Left lobe of liver (tissue), 2 donors: ENCODE measurements at places on chromosomes 5 and 9. TPM values are rescaled to one million over a fixed set of nuclear protein-coding genes. Genes with fewer than 3 reads are reported as not detected.

- DNase-seq, result no peak
Measured at GRCh38 chr9:33524306-33524947, 376 bp downstream of the ANKRD18B start.

The INSL6 gene
- not detected for total RNA-seq

The MYMK gene
- total RNA-seq, result not detected

The ROR2 gene
- total RNA-seq, result 0.15 TPM

DNA sequence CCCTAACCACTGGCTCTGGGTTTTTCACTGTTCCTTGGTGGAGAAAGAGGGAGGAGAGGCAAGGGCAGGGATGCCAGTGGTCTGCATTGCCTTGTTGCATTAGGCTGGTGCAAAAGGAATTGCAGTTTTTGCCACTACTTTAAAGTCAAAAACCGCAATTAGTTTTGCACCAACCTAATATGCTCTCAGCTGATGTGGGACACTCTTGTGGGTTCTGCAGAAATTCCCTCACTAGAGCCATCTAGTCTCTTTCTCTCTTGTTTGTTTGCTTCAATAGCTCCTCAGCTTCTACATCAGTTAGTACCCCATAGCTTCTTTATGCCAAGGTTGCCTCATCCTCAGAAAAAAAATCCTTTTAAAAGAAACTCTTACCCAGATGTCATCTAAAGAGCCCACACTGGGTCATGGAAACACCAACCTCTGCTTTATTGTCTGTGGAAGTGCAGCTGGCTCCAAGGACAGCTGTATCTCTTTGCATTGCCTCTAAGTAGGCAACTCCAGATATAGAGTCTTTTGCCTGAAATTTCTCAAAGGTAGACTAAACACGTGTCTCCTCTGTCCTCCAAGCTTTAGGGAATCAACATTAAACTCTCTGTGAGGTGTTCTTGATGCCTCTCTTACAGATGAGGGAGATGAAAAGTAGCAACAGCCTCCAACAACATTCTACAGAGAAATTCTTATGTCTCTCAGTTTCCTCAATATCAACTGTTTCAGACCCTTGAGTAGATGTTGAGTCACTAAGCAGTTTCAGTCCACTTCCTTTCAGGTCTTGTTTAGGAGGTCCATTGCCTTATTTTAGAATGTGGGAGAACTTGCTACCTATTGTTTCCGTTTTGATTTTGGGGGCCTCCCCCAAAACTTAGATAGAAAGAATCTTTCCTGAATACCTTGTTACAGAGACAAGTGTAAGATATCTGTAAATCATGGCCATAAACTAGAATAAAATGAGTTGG, 84.9 kb upstream of the MEF2C start:
- DNase-seq, result no peak

The CDH10 gene
- total RNA-seq, result not detected

DNA sequence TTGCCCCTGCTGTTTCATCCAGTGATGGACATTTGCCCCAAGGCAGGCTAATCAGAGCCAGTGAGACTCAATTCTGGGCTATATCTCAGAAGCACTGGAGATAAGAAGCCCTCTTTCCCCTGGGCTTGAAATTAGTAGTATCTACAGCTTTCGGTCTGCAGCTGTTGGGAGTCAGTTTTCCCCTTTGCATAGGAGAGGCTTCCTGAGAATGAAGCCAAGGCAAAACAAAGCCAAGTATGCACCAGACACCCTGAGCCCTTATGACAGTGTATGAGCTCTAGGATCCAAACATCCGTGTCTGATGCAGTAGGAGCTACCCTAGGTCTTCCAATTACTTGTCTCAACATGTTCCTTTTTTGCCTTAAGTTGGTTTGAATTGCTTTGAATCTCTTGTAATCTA, 79.2 kb upstream of the PANK3 start:
- no peak for DNase-seq

DNA sequence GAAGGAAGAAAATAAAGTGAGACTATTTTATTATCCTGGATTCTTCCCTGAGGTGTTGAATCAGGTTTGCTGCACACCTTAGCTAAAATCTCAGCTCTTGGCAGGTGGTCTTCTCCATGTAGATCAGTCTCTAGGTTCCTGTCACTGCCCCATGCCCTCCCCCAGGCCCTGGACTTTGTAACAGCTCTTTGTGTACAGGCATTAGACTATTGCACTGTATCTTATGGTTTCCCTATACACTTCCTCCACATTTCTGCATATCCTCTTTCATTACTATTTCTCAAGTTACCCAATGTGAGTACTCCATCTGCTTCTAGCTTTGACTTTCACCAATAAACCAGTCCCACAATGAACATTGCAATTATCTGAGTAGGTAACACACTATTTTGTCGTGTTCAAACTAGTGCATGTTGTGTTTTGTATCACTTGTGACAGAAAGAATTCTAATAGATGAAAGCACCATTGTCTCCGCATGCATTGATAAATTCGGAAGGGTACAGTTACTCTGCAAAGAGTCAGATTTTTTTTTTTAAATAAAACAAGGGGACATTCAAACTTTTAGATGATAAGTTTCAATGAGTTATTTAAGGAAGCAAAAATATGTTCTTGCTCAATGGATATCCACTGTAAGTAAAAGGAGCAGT, 1348.7 kb upstream of the C9orf72 start:
- DNase-seq, result no peak

GRCh38 chr5:15707631-15708030, 207.7 kb downstream of the FBXL7 start:
- no peak for DNase-seq

GRCh38 chr9:124567362-124567761, 60.2 kb upstream of the NR5A1 start:
- DNase-seq, result no peak

- no peak for DNase-seq
Measured at GRCh38 chr9:72441848-72442607, 77.0 kb upstream of the ZFAND5 start.

GRCh38 chr5:42989190-42989589, 50.9 kb downstream of the ANXA2R start:
- DNase-seq, result no peak

DNA sequence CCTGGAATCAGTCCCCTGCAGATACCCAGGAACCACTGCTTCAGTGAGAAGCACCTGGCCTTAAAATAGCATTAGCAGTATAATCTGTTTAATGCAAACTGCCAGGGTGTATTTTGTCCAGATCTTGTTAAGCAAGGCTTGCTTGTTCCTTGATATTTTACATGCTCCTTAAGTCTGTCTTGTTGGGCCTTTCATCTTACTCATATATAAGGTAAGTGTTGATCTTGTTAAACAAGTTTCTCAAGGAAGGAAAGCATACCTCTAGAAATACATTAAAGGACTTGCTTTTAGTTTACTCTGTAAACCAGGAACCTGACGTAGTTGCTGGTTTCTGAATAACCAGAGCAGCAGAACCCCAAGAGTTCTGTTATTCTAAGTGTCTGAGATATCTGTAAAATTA, 13.7 kb downstream of the HSPA4 start:
- DNase-seq, result no peak

DNA sequence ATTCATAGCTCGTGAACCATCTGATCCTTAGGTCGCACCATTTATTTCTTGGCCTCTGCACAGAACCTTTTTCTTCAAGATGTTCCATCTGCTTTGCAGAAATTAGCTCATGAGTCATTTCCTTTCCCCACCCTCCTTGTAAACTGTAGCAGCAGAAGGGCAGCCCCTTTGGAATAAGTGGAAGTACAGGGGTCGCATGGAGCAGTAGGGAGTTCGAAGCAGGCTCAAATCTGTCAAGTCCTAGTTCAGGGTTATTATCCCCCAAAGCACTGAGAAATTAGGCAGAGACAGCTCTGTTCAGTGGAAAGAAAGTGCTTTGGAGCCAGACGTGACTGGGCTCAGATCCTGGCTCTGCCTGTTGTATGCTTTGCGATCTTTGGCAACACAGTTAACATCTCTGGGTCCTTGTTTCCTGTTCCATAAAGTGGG, 84.2 kb downstream of the SGCD start:
- peak; percentile 63 for DNase-seq

- no peak for DNase-seq
Measured at GRCh38 chr9:136373300-136374182, at the start of gene CARD9. Gene CARD9, minus strand, starts transcription at chr9:136373669. Its CDS starts 1,591 bp downstream, at chr9:136372078.

- no peak for DNase-seq
Measured at GRCh38 chr9:6931913-6932312, 174.1 kb downstream of the KDM4C start.

DNA sequence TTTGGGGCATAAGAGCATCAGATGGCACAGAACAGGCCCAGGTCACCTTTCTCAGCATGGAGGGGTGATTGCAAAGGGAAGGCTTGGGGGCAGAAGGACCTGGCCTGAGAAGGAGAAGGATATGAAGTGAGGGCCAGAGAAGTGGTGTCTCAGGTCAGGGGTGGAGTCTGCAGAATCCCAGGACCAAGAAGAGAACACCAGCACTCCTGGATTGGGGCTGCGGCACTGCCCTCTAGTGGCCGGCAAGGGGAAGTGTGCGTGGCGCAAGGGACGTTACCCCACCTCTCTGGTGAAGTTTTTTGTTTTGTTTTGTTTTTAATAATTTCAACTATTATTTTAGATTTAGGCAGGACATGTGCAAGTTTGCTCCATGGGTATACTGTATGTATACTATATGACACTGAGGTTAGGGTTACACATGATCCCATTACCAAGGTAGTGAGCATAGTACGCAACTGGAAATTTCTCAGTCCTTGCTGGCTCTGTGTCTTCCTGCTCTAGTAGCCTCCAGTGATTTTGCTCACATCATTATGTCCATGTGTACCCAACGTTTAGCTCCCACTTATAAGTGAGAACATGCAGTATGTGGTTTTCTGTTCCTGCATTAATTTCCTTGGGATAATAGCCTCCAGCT, 1548.6 kb downstream of the EFNA5 start:
- DNase-seq, result no peak

- peak; percentile 35 for DNase-seq
Measured at GRCh38 chr9:135547756-135548736, 2.1 kb downstream of the OBP2A start.

DNA sequence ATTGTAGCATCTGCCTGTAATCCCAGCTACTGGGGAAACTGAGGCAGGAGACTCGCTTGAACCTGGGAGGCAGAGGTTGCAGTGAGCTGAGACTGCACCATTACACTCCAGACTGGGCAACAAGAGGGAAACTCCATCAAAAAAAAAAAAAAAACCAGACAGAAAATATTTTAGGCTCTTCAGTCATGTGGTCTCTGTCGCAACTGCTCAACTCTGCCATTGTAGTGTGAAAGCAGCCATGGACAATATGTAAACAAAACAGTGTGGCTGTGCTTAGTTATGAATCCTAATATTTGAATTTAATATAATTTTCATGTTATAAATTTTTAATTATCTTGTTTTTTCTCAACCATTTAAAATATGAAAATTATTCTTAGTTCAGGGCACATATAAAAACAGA, 38.4 kb downstream of the ZFAND5 start:
- DNase-seq, result no peak

The SPATA31C1 gene
- not detected for total RNA-seq

DNA sequence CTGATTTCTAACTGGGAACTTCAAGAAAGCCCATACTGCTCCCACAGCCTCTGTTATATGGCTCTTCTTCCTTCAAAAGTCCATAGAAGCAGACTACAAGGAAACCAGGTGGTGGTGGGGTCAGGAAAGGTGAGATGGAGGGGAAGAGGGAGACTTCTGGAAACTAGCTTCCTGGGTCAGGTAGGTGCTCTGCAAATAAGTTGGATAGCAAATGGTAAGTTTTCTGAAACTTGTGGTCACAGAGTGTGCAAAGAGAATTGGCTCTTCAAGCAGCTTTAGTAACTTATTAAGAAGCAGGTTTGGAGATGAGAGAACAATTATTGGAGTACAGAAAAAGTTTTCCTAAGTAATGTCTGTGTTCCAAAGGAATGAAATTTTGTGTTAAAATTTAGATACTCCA, 316.9 kb downstream of the ADGRV1 start:
- no peak for DNase-seq

DNA sequence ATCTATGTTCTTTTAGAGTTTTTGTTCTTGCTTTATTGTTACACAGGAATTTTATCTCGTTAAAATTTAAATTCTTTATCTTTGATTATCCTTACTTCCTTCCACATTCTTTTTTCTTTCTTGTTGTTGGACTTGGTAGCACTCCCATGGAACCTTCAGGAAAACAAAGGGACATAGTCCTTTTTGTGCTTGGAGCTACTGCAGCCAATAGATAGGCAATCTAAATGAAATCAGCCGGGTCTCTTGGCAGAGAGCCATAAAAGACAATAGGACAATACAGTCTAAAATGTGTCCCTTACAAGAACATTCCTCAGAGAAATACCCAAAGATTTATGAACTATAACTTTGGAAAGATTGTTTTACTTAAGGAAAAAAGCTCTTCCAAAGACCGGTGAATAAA, 548.1 kb upstream of the C9orf72 start:
- no peak for DNase-seq

- DNase-seq, result no peak
Measured at GRCh38 chr9:108776920-108777639, 78.7 kb downstream of the ACTL7B start.

The ALG2 gene
- 29.1 TPM for total RNA-seq

The PDE6A gene
- not detected for total RNA-seq

- DNase-seq, result no peak
Measured at GRCh38 chr5:19928562-19929421, 59.2 kb downstream of the CDH18 start.

GRCh38 chr5:96855031-96855872, 21.0 kb upstream of the ERAP2 start:
- DNase-seq, result peak; percentile 53

The ZNF454 gene
- total RNA-seq, result 0.18 TPM

GRCh38 chr9:81423589-81424326, 265.6 kb downstream of the TLE1 start:
- DNase-seq, result no peak

The ERCC8 gene
- total RNA-seq, result 3.7 TPM

GRCh38 chr9:15079989-15080388, 169.8 kb upstream of the FREM1 start:
- DNase-seq, result no peak

The RORB gene
- 0.05 TPM for total RNA-seq

DNA sequence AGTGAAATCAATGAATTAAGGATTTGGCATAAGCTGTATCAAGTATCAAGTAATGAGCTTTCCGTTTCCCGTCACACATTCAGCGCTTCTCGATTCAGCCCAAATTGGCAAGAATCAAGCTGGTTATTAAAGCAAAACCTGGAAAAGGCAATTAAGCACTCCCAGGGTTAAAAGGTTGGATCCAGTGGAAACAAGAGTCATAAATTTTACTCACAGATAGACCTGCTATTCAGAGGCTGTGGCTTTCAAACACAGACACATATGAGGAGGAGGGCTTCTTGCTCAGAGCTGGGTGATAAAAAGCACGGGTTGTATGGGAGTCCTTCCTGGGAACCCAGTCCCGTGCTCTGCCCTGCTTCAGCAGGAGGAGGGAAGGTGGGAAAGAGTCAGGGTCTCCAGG, 112.3 kb upstream of the CXCL14 start:
- no peak for DNase-seq

GRCh38 chr5:168291964-168292785, 730 bp downstream of the WWC1 start:
- peak; percentile 62 for DNase-seq
